ENCODE measurements at places on chromosomes 7 and 10.

DNA sequence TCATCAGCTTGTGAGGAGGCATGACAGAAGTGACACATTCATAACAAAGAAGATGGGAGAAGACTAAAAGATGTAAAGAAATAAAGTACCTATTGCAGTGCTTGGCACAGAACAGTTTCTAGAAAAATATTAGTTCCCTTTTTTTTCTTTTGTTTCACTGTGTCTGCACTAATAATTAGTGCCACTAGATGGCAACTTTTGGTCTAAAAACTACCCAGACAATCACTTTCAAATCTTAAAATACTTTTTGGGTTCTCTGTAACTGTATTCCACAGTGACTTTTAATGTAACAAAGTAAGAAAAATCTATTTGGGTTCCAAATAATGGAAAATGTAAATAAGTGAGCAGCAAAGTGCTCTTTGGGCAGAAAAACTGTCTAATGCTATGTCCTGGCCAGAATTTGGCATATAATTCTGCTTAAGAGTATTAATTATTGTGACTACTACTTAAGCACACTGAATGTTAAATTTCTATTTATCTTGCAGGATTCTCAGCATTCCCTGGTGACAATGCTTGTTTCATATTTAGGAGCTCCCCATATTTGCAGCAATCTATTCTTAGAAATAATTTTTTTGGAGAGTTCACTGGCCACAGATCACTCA, 134.8 kb upstream of the KIF5B start:
- peak; percentile 73 for DNase-seq

DNA sequence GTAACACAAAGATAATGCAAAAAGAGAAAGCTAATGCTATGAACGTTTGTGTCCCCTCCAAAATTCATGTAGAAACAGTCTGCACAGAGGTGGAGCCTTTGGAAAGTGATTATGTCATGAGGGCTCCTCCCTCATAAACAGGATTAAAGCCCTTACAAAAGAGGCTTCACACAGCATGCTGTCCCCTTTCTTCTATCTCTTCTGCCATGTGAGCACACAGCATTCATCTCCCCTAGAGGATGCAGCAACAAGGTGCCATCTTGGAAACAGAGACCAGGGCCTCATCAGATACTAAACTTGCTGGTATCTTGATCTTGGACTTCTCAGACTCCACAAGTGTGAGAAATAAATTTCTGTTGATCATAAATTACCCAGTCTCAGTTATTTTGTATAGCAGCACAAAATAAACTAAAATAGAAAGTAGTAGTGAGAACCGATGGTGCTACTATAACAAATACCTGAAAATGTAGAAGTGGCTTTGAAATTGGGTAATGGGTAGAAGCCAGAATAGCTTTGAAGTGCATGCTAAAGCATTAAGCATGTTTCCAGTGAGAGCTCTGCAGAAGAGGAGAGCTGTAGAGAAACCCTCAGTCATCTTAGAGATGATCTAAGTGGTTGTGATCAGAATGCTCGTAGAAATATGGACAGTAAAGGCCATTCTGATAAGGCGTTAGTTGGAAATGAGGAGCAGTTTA, 108.7 kb downstream of the DNAJC1 start:
- no peak for DNase-seq

DNA sequence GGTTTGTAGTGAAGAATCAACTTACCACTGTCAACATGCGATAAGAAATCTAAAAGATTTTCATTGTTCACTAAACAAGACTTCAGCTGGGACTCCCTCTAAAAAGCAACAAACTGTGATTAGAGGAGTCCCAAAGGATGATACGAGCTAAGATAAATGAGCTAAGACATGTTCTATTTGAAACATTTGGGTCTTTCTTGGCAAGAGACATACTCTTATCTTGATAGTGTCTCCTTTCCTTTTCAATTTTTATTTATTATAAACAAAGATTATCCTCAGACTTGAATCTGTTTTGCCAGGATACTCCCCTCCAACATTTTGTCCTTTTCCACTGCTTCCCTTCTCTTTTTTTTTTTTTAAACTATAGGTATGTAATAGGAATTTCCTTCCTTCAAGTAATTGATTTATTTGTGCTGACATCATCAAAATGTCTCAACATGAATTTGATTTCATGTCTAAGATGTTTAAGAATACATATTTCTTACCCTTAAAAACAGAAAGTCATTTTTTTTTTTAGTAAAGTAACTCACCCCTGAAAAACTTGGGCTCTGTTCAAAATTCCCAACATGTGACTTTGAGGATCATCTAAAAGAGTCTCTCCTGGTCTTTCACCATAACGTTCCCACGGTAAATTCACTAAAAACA, 158.4 kb upstream of the NRP1 start:
- DNase-seq: no peak

DNA sequence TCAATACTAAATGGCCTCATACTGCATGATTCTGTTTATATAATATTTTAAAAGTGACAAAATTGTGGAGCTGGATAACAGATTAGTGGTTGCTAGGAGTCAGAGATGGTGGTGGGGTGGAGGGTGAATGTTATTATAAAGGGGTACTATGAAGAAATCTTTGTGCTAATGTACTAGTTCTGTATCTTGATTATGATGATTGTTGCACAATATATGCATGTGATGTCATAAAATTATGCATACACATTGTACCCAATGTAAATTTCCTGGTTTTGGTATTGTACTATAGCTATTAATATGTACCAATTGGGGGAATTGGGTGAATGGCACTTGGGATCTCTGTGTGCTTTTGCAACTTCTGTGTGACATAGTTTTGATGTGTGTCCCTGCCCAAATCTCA, 112.2 kb downstream of the TMEM26 start:
- no peak for DNase-seq

DNA sequence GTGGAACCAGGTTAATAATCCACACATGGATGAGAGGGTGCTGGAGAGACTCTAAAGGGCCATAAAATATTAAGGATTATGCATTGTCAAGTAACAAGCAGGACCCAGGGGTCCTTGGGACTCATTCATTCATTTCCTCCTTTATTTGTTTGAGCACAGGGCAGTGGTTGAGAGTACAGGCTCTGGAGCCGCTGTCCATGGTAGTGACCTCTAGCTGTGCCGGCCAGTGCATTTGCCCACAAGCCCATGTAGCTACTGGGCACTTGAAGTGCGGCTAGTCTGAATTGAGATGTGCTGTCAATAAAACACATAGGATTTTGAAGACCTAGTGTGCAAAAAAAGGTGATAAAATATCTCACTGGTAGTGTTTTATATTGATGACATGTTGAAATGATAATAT, 137.6 kb downstream of the C10orf105 start:
- DNase-seq: peak; percentile 8

- DNase-seq: no peak
Measured at GRCh38 chr7:32937344-32938174, 19.7 kb upstream of the FKBP9 start.

GRCh38 chr7:92657391-92657790, 67.2 kb upstream of the FAM133B start:
- no peak for DNase-seq

- no peak for DNase-seq
Measured at GRCh38 chr7:140738280-140738679, 41.8 kb downstream of the NDUFB2 start.

DNA sequence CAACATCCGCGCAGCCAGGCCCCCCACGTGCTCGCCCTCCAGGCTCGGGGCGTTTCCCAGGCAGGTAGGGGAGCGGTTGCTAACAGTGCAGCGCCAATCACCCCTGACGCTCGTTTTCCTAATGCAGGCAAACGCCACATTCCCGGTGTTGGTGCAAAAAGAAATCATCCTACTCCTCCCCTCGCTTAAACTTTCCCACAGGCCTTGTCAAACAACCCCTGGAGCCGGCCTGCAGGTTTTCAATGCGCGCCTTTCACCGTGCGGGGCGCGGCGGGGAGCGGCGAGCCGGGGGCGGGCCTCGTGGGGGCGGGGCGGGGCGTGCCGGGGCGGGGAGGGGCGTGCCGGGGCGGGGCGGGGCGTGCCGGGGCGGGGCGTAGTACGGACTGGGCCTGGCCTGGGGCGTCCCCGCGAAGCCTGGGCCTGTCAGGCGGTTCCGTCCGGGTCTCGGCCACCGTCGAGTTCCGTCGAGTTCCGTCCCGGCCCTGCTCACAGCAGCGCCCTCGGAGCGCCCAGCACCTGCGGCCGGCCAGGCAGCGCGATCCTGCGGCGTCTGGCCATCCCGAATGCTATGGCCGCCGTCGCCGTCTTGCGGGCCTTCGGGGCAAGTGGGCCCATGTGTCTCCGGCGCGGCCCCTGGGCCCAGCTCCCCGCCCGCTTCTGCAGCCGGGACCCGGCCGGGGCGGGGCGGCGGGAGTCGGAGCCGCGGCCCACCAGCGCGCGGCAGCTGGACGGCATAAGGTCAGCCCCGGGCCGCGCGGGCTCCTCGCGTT, at the start of gene ECHDC3:
Gene ECHDC3 (plus strand): TSS at position 374 of the 770 bp plus-strand sequence. CDS start 195 bp downstream, at position 569.
- no peak for DNase-seq

GRCh38 chr7:35695987-35696386, 1.1 kb upstream of the HERPUD2 start:
- no peak for DNase-seq

DNA sequence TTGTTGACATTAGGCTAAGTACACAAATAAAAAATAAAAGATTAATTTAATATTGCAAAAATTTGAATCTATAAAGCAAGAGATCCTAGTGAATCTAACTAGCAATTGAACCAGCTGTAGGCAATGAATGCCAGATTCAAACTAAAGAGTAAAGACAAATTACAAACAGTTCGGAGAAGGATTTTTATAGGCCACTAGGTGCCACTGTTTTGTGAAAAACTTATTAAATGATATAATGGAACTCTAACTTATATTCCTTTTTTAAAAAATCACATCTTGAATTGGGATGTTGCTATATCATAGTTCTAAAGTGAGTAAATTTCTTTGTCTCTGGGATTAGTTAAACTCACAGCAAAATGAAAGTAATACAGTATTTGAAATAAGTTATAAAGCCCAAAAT, 39.1 kb upstream of the GNAI1 start:
- DNase-seq: no peak

DNA sequence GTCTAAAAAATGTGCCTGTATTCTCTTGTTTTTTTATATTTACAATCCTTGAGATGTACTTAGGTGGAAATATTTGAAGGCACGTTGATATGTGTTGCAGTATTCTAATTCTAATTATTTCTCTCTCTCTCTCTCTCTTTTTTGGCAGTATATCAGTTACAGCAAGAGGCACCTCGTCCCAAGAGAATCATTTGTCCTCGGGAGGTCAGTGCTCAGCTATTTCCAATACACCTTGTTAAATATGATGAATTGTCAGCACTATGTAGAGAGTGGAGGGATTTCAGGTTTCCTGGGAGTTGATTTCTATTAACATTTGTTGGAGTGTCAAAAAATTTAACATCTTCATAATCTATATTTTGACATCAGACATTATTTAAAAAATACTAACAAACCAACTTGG, 173.2 kb downstream of the CHN2 start:
- no peak for DNase-seq

- DNase-seq: no peak
Measured at GRCh38 chr7:2687881-2688318, at the start of gene AMZ1. Gene AMZ1 (plus strand): TSS chr7:2688202. CDS start chr7:2700452, 12,250 bp downstream.

GRCh38 chr10:627032-627992, 62.2 kb downstream of the DIP2C start:
- DNase-seq: no peak

DNA sequence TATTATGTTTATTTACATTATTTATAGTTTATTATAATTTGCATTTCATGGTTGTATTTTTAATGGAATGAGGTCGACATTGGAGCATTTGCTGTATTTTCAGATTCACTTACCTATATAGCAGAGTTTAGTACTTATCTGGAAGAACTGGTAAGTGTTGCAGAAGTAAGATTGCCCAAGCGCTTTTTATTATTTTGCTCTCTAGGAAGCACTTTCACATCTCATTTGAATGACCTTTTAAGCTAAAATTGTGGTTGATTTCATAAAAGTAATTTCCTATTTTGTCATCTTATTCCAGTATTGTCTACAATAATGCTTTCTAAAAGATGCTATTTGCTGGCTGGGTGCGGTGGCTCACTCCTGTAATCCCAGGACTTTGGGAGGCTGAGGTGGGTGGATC, 28.6 kb downstream of the SEC61A2 start:
- DNase-seq: peak; percentile 76

- DNase-seq: no peak
Measured at GRCh38 chr10:102394801-102395399, 605 bp upstream of the NFKB2 start.

DNA sequence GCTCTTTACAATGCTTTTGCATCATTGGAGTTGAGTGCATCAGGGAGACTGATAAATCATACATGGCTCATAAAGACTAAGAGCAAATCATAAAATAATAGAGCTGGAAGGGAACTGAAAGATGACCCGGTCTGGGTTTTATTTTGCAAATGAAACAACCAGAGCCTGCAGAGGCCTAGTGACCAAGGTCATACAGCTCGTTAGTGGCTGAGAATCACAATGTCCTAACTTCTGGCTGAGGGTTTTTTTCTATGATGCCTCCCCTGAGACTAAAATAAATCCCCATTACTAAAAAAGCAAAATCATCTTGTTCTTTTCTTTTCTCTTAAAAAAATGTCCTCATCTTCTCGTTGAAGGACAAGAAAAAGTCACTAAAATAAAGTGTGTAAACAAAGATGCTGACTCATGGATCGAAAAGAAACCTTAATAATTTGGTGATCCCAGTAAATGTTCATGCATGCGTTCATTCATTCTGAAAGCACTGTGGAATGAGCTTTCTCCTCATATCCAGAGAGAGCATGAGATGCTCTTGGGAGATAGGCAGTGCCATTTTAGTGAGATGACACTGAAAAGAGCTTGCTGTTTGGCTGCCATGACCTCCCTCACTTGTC, 107.8 kb upstream of the PHYHIPL start:
- DNase-seq: no peak

GRCh38 chr7:108283252-108283651, 153.1 kb upstream of the LAMB4 start:
- DNase-seq: no peak

DNA sequence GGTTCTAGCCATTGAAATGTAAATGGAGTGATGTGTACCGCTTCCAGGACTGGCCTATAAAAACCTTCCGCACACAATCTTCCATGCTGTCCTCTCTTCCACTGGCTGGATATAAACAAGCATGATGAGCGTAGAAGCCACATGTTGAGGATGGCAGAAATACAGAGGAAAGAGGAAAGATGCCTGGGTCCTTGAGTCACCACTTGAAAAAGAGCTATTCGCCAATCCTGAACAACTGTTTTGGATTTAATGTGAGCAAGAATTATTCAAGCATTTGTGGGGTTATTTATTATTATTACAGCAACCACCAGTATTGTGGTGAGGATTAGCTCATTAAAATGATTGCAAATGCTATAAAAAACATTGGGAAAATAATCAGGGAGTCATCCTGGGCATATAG, 45.8 kb upstream of the PLXNA4 start:
- no peak for DNase-seq

- no peak for DNase-seq
Measured at GRCh38 chr7:27143023-27143949, at the start of gene HOXA5. Gene HOXA5 (minus strand): TSS chr7:27143681. CDS start chr7:27143607, 74 bp downstream.

DNA sequence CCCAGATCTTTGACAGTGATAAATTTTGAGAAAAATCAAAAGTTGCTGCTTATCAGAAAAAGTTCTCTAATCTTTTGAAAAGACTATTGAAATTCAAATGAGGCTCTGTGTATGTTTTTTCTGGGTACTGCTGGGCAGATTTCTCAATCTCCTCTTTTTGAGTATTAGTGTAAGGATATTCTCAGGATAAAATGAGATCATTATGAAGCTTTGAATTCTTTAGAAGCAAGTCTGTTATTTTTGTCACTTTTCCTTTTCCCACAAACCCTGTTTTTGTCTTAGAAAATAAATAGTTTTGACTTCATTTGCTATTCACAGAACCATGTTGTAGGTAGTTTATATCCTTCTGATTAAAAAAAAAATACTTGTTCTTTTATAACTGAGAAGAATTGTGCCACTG, 7.9 kb downstream of the STAM start:
- DNase-seq: no peak
